ENCODE measurements at places on chromosomes 16 and 17.

- DNase-seq = no peak
These were observed 54.4 kb upstream of the PABPN1L start for GRCh38 chr16:88920618-88921590.

- DNase-seq = no peak
These were observed 55.3 kb downstream of the TUBD1 start for GRCh38 chr17:59837308-59838051.

DNA sequence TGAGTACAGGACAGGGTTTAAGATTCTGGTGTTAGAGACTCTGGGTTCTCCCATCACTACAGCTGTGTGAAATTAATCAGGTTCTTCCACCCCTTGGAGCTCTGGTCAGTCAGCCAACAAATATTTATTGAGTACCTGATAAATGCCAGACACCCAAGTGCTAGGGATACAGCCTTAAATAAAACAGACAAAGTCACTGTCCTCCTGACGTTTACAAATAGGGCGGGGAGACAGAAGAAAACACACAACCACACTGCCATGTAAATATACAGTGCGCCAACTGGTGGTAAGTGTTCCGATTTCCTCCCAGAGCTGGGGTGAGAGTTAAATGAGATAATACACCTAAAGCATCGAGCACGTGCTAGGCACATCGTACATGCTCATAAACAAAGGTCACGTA is 121.0 kb downstream of the COPRS start:
- DNase-seq = no peak

GRCh38 chr17:59410049-59410437 is 78.6 kb downstream of the YPEL2 start:
- no peak for DNase-seq

DNA sequence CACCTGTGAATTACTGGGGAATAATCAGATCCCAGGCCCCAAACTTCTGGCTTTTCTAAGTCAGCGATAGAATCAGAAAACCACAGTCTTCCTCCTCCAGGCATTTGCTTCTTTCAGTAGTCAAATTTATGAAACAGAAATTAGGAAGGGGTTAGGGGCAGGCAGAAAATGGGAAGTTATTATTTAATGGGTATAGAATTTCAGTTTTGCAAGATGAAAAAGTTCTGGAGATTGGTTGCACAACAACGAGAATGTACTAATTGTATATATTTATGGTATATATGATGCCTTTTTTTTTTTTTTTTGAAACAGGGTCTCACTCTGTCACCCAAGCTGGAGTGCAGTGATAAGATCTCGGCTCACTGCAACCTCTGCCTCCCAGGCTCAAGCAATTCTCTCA is 23.5 kb downstream of the ORC6 start:
- no peak for DNase-seq

DNA sequence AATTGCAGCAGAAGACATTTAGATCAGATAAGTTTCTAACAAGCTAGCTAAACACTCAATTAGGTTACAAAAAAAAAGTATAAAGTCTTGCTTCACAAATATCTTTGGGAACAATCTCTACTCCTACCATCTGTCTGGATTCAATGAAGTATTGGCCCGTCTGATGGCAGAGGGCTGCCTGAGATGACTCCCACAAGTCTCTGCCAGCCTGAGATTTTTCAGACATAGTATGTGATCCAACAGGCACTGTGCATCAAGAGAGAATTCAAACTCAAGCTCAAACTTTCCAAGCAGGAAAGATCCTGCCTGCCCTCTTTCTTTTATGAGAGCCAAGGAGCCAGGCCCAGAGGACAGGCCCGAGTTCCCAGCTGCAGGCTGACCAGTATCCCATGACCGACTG is 22.6 kb downstream of the SLC39A11 start:
- DNase-seq = no peak

- no peak for DNase-seq
These were observed 12.4 kb downstream of the ZFPM1 start for GRCh38 chr16:88465387-88465983.

DNA sequence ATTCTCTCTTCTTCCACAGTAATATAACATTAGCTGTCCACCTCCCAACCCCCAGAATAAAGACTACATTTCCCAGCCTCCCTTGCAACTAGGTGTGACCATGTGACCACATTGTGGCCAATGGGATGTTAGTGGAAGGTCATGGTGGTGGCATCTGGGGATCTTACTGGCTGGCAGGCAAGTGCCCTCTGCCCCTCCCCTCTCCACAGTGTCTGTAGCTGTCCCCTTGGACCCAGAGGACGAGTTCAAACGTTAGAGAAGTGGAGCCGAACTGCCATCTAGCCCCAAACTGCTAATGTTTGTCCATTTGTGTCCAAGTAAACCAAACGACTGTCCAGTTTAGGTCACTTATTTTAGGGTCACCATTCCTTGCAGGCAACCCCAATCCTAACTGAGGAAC is 26.6 kb upstream of the KCNG4 start:
- no peak for DNase-seq

DNA sequence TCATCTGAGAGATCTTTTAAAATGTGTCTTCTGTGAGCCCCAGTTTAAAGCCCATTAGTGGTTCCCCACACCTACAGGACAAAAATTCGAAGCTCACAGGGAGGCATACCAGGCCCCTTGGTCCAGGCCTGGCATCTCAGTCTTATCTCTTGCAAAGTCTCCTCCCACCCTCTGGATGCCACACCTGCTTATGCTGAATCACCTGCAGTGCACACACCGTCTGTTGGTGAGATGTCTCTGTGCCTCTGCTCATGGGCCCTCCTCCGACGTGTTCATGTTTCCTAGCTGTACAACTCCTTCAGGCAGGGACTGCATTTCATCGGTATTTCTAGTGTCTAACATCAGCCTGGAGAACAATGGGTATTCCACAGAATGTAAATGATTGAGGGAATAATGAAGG is 41.6 kb downstream of the RNF157 start:
- no peak for DNase-seq

GRCh38 chr16:82129881-82130280 is 40.1 kb downstream of the MPHOSPH6 start:
- no peak for DNase-seq

All from activated T-helper 1 cell treated with Interleukin-2 at 50 U/mL for 16 hours (primary cell).